NCI-H1092 treated with DMSO at 0.1 percent for 48 hours (cell line): ENCODE measurements at places on chromosomes 2 and 18.
A peak's percentile ranks its signal among the peaks of the same experiment; 100 is the strongest.

DNA sequence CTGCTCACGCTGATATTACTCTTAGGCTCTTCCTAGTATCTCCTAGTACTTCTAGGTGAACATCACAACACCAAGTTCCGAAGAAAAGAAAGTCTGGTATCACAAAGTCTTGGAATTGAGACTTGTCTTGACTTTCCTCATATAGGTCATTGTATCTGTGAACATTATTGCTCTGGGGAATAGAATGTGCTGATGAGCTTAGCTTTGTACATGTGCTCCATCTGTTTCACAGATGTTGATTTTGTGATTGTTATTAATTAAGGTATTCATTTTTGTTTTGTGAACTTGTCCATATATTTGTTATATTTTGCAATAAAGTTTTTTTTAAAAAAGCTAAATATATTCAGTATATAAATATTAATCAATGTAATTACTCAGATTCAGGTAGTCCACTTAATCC is 111.7 kb downstream of the BABAM2 start:
- DNase-seq, result no peak

- DNase-seq, result no peak
Observed at GRCh38 chr18:39846265-39846664, 2108.8 kb upstream of the PIK3C3 start.

- no peak for DNase-seq
Observed at GRCh38 chr2:137964066-137964858, at the start of gene HNMT. TSS of gene HNMT (plus strand) at chr2:137964473. CDS start at chr2:137964492, 19 bp downstream.

- DNase-seq, result no peak
Observed at GRCh38 chr18:57737400-57738060, 65.6 kb downstream of the ATP8B1 start.

DNA sequence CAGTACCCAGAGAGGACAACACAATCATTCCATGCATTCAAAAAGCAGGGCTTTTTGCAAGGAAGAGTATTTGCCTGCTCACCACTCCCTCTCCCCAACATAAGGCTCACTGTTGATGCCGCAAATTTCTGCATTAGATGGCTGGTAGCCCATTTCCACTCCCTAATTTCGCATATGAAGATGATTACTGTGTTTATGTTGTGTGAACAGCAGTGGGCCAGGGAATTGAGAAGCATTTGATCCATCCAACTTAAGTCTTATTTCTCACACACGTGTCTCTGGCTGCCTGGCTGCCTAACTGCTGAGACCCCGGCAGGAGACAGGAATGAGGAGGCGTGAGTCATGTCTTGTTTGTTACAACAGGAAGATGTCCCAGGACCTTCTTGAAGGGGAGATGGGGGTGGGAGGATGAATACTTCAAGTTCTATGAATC is 294.1 kb downstream of the ALK start:
- no peak for DNase-seq

GRCh38 chr2:45864121-45864520 is 212.6 kb downstream of the PRKCE start:
- DNase-seq, result no peak

DNA sequence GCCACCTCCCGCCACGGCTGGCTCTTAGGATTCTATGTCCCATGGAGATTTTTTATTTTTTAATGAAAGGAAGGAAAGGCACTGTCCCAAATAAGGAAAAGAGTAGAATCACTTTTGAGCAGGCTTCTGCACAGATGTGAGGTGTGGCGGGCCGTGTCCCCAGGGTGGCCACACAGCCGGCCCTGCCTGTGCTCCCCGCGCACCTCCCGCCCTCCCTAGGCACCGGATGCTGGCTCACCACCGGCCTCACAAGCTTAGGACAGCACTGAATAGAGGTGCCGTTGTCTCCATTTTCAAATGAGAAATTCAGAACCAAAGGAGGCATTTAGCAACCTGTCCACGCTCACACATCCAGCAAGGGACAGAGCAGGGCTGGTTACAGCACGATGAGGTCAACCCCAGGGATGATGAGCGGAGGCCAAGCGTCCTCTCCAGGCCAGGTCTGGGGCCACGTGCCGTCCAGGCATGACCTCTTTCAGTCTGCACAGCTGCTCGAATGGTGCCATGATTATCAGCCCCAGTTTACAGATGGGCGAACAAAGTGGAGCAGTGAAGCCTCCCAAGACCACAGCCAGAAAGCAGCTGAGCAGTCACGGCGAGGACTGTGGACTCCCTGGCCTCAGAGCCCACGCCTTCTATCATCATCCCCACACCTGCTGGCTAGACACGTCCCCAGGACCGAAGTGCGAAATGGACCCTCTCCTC is 20.7 kb upstream of the TEX51 start:
- no peak for DNase-seq

- DNase-seq, result no peak
Observed at GRCh38 chr18:40576507-40577115, 1378.4 kb upstream of the PIK3C3 start.

GRCh38 chr2:72134997-72135800 is 12.5 kb downstream of the CYP26B1 start:
- DNase-seq, result no peak

DNA sequence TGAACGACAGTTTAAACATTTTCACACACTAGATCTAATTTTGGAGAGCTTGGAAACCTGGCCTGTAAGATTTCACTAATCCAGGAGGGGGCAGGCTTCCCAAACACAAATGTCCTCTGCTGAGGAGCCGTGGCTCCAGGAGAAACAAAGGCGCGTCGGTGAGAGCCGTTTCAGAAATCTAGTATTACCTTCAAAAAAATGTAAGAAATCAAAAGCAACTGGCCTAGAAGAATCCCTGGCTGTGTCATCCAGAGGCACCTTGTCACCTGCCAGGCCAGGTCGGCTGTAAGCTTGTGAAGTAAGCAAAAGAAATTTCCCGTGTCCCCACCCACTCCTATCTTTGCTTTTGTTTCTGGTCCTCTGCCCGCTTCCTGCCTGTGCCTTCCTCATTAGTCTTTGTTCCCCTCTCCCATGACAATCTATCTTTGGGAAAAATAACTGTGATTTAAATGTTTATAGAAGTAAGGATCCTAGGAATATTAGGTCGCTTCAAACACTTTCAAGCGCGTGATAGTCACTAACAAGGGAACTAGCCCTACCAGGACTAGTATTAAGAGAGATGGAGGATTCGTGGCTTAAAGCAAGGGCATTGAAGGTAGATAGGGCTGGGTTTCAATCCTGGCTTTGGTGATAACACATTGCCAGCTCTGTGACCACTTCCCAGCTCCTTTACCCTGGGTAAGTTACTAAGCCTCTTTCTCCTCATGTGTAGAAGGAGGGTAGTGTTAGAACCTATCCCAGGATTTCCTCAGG is 99.5 kb upstream of the STK39 start:
- DNase-seq, result peak; percentile 86

- peak; percentile 1 for DNase-seq
Observed at GRCh38 chr2:127324635-127325034, 30.7 kb upstream of the ERCC3 start.

DNA sequence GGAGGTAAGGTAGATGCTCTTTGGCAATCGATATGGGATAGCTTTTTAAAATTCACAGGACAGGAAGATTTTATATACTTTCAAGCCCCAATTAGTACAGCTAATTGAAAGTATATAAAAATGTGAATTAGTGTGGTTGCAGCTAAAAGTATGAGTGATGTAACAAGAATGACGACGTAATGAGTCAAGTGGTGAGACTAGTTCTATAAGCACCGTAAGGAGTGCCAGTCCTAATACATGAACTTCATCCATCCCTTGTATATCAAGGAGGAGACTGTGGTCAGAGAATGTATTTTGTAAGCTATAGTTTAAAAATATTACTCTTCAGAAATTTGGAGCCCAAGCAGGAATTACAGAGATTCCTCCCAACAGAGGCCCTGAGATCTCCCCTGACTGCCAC is 25.8 kb downstream of the DNAJC27 start:
- no peak for DNase-seq

DNA sequence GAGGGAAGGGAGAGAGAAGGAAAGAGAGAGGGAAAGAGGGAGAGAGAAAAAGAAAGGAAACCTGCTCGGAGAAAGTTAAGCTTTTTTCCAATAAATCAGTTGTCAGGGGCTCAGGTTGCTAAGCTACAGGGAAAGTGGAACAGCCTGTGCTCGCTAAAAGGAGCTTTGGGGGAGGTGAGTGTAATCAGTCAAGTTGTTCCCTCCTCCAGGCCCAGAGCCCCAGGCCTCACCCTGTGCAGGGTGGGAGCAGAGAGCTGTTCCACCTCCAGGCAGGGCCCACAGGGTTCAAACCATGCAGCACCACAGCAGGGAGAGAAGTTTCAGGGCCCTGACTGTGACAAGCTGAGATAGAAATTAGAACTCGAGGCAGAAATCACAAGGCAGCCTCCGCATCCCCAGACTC is 56.4 kb upstream of the PPP1CB start:
- DNase-seq, result no peak

DNA sequence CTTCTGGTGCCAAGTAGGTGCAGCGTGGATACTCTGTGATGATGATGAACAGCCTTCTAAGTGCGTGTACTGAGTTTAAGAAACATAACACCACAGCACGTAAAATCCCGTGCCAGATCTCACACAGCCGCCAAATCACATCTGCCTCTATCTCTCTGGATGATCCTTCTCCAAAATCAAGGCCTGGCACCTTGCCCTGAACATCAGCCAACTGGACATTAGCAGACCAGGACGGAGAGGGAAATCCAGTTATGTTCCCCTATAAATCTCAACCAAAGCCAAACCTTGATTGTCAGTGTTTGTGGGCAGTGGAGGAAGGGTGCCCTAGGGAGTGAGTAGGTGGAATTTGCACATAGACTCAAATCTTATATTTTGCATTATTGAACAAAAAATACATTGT is 164.3 kb downstream of the MIB1 start:
- peak; percentile 26 for DNase-seq

GRCh38 chr18:76709659-76710645 is 112.4 kb upstream of the ZNF236 start:
- peak; percentile 71 for DNase-seq

DNA sequence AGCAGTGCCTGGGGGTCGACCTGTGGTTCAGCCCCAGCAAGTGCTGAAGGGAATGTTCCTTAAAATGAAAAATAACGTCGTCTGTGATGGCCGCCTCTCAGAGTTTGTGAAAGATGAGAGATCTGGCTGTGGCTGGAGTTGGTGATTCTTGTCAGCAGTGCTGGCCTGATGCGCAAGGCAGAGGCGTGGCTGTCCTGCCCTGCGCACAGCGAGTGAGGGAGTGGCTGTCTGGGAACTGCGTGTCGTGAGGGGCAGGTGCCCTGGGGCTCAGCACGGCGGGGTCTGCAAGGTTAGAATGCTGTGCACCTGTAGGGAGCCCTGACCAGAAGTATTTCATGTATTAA is 8.8 kb downstream of the NFATC1 start:
- no peak for DNase-seq

DNA sequence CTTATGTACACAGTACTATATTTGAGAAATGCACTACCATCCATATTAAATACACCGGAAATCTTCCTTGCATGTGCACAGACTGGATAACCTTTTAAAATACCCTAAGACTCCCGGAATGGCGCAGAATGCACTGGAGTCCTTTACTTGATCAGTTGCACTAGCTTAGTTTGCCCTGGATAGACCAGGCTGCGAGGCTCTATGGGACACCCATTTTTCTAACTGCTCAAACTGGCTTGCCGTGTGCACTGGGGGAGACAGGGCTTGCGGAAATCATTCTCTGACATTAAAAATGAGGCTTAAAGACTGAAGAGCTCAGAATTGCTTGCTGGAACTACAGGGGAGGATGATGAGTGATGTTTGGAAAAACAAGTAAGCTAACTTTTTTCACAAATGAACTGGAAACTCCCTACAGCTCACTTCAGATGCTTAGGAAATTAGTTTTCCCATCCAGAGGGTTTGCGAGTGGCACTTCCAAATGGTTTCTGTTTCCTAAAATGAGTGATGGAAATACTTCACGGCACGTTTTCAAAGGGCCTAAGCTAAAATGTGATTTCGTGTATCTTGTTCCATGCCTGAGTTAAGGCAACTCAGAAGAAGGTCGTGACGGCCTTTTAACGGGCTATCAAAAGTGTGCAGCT is 2.7 kb downstream of the NCK2 start:
- DNase-seq, result no peak

GRCh38 chr2:219457784-219458369 is 23.2 kb downstream of the SPEG start:
- DNase-seq, result no peak

GRCh38 chr18:34380326-34380725 is 155.6 kb upstream of the NOL4 start:
- DNase-seq, result no peak

- DNase-seq, result no peak
Observed at GRCh38 chr2:217189747-217190146, 329.9 kb upstream of the TNP1 start.

GRCh38 chr2:25251422-25252273 is 83.3 kb upstream of the POMC start:
- DNase-seq, result peak; percentile 62

GRCh38 chr2:67667054-67667908 is 270.1 kb downstream of the ETAA1 start:
- no peak for DNase-seq

- DNase-seq, result no peak
Observed at GRCh38 chr2:224999754-225000153, 42.5 kb downstream of the DOCK10 start.

GRCh38 chr2:62706721-62707521 is 1.4 kb downstream of the EHBP1 start:
- DNase-seq, result no peak

DNA sequence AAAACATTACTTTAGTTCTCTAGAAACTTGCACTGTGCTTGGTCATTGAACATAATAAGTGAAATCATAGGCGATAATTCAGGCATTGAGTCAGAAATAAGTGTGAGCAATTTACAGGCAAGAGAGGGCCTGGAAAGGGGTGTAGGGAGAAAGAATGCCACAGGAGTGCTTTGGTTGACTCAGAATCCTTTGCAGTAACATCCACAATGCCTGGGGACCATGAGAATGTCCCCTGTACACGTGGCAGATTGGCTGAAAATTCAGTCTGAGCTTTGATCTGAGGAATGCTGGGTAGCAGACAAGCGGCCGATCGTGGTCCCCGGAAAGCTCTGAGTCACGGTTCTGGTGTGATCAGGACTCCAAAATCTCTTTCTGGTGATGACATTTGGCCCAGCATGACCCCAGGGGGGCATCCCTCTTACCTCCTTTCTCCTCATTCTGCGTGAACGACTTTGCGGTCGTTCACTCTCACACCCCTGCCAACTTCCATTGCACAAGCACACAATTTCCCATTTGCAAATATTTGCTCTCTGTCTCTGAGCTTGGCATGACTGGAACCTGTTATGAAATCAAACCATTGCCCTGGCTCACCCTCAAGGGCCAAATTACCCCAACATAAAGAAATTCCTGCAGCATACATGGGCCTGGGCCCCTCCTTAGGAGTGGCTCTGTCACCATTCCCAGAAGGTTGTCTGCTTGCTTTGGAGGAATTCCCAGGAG is 305.0 kb upstream of the EPAS1 start:
- DNase-seq, result peak; percentile 57

DNA sequence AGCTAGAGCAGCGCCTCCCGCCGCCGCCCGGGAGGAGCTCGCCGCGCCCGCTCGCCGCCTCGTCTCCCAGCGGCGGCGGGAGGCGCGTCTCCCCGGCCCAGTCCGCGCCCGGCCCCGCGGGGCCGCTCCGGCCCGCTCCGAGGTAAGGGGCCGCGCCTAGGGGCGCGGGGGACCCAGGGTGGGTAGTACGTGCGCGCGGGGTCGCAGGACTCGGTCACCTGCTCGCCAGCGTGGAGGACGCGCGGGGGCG is 259 bp downstream of the NPAS2 start:
- no peak for DNase-seq
